Stimulated activated CD4-positive, alpha-beta T cell treated with anti-CD3 and anti-CD28 coated beads, Interleukin-2, amount 100 ng/mL, for 4 hours (primary cell): ENCODE measurements at places on chromosomes 7 and 10.

DNA sequence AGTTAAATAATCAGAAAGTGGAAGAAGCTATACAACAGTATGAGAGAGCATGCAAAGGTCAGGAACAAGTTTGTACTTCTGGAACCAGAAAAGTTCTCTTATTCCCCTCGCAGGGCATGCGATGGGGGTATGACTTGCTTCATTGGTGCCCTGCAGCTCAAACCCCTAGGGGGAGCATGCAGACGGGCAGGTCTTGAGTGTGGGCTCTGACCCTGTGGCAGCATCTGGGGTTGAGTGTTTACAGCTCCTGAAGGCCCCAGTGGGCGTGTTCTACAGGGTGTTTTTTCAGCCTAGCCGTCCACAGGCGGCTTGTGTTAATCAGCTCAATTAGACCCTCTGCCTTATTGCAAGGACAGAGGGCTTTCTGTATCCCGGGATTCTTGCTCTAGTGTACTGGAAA is 44.5 kb downstream of the KIF20B start:
- DNase-seq: no peak

DNA sequence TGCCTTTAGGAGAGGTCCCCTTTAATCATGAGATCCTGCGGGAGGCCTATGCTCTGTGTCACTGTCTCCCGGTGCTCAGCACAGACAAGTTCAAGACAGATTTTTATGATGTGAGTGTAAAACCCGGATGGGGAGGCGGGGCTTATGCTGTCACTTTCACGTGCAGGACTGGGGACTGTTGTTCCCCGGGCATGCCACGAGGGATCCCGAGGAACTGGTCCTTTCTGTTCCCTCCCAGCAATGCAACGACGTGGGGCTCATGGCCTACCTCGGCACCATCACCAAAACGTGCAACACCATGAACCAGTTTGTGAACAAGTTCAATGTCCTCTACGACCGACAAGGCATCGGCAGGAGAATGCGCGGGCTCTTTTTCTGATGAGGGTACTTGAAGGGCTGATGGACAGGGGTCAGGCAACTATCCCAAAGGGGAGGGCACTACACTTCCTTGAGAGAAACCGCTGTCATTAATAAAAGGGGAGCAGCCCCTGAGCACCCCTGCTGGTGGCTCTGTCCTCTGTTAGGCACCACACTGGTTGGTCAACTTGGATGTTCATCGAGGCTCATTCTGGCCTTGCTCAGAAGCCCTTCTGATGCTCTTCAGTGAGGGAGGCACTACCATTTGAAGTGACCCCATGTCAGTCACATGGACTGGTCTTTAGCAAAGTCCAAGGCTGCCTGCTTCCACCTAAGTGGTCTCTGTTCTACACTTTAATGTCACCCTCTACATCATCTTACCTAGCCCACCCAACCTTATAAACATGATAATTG is 2.8 kb downstream of the COPS6 start:
- no peak for DNase-seq

GRCh38 chr10:117135026-117135372 is 3.1 kb downstream of the VAX1 start:
- no peak for DNase-seq

- no peak for DNase-seq
Observed at GRCh38 chr10:63744060-63744941, 223.1 kb downstream of the REEP3 start.

GRCh38 chr7:139642283-139642682 is 118.8 kb downstream of the CLEC2L start:
- DNase-seq: no peak

- no peak for DNase-seq
Observed at GRCh38 chr10:75880031-75880775, 448.8 kb downstream of the LRMDA start.
